ENCODE measurements at places on chromosomes 4 and X.

GRCh38 chrX:73556159-73556558 lies 6.8 kb upstream of the CHIC1 start:
- no peaks in the 10 kb centered on the region for H3K36me3 ChIP-seq
- H3K27ac ChIP-seq: no peak overlapping the region
- H3K4me3 ChIP-seq: no peak overlapping the region
- DNase-seq: no peak

- H3K27me3 ChIP-seq: peaks cover 25% of the 10 kb centered on the region
- no peaks in the 10 kb centered on the region for H3K36me3 ChIP-seq
- DNase-seq: no peak
- H3K4me1 ChIP-seq: peaks cover 12% of the 10 kb centered on the region
- H3K4me3 ChIP-seq: no peak overlapping the region
These were observed 3.3 kb downstream of the RBM47 start for GRCh38 chr4:40626183-40626990.

DNA sequence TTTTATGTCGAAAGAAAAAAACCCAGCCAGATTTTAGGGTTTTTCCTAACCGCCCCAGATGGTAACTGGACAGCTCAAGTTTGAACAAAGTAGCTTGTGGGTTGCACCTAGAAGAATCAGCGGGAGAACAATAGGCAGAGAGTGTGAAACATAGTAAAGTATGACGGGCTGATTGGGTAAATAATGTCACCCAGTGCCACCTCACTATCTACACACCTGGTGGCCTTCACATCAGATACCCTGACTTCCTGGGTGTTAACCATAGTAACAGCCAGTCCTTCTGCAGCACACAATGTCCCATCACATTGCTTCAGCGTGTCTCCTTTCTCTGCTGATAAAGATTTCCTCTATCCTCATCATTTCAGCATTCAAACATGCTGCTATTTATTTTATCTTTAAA lies 159.1 kb upstream of the HS3ST1 start:
- H3K4me3 ChIP-seq: no peak overlapping the region
- H3K27ac ChIP-seq: no peak overlapping the region
- DNase-seq: no peak
- no peaks in the 10 kb centered on the region for H3K4me1 ChIP-seq

DNA sequence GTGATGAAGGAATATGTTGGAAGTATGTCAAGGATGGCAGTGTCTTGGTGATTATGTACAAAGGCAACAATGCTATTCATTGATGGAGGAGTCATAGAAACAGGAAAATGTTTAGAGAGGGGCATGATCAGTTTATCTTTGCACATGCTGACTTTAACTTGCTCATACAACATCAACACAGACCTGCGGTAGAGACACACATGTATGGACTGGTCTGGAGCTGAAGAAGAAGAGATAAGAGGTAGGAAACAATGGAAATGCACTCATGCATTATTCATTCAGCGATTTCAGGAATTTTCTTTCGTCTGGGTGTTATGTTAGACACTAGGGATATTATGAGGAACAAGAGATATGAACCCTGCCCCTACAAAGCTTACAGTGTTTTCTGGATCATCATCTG lies 1252.3 kb upstream of the TENM3 start:
- no peak for DNase-seq
- H3K36me3 ChIP-seq: no peaks in the 10 kb centered on the region
- H3K27me3 ChIP-seq: no peaks in the 10 kb centered on the region
- H3K27ac ChIP-seq: no peak overlapping the region
- no peaks in the 10 kb centered on the region for H3K4me1 ChIP-seq

DNA sequence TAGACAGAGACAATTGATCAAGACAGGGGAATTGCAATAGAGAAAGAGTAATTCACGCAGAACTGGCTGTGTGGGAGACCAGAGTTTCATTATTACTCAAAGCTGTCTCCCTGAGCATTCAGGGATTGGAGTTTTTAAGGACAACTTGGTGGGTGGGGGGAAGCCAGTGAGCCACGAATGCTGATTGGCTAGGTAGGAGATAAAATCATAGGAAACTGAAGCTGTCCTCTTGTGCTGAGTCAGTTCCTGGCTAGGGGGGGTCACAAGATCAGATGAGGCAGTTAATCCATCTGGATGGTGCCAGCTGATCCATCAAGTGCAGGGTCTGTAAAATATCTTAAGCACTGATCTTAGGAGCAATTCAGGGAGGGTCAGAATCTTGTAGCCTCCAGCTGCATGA lies 358.6 kb downstream of the GPM6A start:
- no peaks in the 10 kb centered on the region for H3K27me3 ChIP-seq
- no peaks in the 10 kb centered on the region for H3K4me1 ChIP-seq
- H3K36me3 ChIP-seq: no peaks in the 10 kb centered on the region

GRCh38 chr4:171622729-171623128 lies 190.5 kb upstream of the GALNTL6 start:
- H3K27me3 ChIP-seq: no peaks in the 10 kb centered on the region
- H3K27ac ChIP-seq: no peak overlapping the region
- H3K4me3 ChIP-seq: no peak overlapping the region
- no peak for DNase-seq
- no peaks in the 10 kb centered on the region for H3K4me1 ChIP-seq
- H3K36me3 ChIP-seq: no peaks in the 10 kb centered on the region

GRCh38 chr4:147605499-147605898 lies 11.7 kb upstream of the TMEM184C start:
- H3K4me3 ChIP-seq: no peak overlapping the region
- H3K4me1 ChIP-seq: no peaks in the 10 kb centered on the region
- H3K36me3 ChIP-seq: no peaks in the 10 kb centered on the region

DNA sequence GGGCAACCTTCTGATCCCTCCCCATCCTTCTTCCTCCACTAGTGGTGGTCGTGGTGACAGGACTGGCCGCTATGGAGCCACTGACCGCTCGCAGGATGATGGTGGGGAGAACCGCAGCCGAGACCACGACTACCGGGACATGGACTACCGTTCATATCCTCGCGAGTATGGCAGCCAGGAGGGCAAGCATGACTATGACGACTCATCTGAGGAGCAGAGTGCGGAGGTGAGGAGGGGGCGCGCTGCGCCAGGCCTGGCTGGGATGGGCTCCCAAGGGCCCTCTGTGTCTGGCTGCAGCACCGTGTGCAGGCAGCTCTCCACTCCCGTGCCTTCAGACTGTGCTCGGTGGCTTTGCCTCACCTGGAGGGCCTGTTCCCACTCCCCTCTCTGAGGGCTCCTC lies 24.3 kb downstream of the RBM10 start:
- H3K4me3 ChIP-seq: no peak overlapping the region
- no peaks in the 10 kb centered on the region for H3K27me3 ChIP-seq
- no peak for DNase-seq
- no peak overlapping the region for H3K27ac ChIP-seq
- H3K36me3 ChIP-seq: peaks cover 35% of the 10 kb centered on the region

GRCh38 chrX:123331859-123332258 lies 147.8 kb downstream of the GRIA3 start:
- no peak overlapping the region for H3K27ac ChIP-seq
- no peaks in the 10 kb centered on the region for H3K27me3 ChIP-seq
- DNase-seq: no peak
- H3K4me3 ChIP-seq: no peak overlapping the region
- H3K36me3 ChIP-seq: no peaks in the 10 kb centered on the region
- no peaks in the 10 kb centered on the region for H3K4me1 ChIP-seq

DNA sequence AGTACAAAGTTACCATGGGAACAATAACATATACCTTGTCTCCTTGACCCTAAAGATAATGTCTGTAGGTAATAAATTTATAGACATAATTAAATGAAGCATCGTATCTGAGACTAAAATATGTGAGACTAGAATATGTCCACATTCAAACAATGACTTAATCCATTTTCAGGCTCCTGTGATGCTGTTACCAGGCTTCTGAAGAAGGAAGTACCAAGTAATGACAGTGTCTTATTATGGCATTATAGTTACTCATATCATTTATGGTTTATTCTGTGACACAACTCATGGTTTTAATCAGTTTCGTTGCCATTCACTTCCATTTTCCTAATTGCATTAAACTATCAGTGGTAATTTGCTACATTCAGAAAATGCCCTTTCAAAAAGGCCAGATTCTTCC lies 100.6 kb upstream of the GPM6B start:
- H3K27me3 ChIP-seq: no peaks in the 10 kb centered on the region
- H3K27ac ChIP-seq: no peak overlapping the region
- no peak overlapping the region for H3K4me3 ChIP-seq
- DNase-seq: no peak
- no peaks in the 10 kb centered on the region for H3K4me1 ChIP-seq

DNA sequence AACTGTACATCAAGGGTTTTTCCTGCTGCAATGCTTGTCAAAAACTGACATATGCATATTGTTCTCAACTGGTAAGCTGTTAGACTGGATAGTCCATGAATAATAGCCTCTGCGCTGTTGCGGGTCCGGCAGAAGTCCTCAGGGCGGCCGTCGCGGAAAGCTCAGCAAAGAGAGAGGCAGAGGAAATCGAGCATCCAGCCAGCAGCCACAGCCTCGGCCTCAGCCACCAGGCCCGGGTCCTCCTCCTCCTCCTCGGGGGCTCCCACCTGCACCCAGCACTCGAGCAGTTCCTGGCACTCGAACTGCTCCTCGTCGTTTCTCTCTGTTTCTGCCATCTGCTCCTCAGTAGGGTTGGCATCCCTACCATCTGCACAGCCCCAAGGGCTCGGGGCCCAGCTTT lies 53.7 kb downstream of the UPRT start:
- H3K36me3 ChIP-seq: peaks cover 30% of the 10 kb centered on the region
- H3K4me1 ChIP-seq: no peaks in the 10 kb centered on the region
- H3K27ac ChIP-seq: no peak overlapping the region

DNA sequence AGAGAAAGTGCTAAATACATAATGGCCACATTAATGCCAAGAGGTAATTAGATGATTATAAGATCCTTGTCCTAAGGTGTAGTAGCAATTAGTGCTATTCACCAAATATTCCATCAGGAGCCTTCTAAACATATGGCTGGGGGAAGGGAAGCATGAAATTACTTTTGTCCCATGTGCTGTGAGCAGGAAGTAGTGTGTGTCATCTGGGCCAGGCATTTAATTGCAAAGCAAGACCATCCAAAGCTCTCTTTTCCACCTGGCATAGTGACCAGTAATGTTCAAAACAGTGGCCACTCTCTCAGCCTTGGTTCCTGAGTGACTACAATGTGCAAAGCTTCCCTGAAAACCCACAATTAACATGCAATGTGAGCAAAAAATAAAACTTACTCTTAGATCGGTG lies 144.2 kb upstream of the FAM241A start:
- no peaks in the 10 kb centered on the region for H3K4me1 ChIP-seq
- H3K4me3 ChIP-seq: no peak overlapping the region
- H3K27me3 ChIP-seq: no peaks in the 10 kb centered on the region
- H3K27ac ChIP-seq: no peak overlapping the region
- DNase-seq: no peak
- H3K36me3 ChIP-seq: no peaks in the 10 kb centered on the region

GRCh38 chr4:143341186-143341755 lies 4.6 kb downstream of the GAB1 start:
- no peak for DNase-seq
- no peak overlapping the region for H3K27ac ChIP-seq
- H3K4me1 ChIP-seq: peaks cover 13% of the 10 kb centered on the region
- H3K27me3 ChIP-seq: peaks cover 15% of the 10 kb centered on the region

GRCh38 chr4:8768357-8768999 lies 103.2 kb downstream of the HMX1 start:
- no peaks in the 10 kb centered on the region for H3K36me3 ChIP-seq
- H3K27ac ChIP-seq: no peak overlapping the region
- no peaks in the 10 kb centered on the region for H3K27me3 ChIP-seq
- H3K4me3 ChIP-seq: no peak overlapping the region
- no peak for DNase-seq

DNA sequence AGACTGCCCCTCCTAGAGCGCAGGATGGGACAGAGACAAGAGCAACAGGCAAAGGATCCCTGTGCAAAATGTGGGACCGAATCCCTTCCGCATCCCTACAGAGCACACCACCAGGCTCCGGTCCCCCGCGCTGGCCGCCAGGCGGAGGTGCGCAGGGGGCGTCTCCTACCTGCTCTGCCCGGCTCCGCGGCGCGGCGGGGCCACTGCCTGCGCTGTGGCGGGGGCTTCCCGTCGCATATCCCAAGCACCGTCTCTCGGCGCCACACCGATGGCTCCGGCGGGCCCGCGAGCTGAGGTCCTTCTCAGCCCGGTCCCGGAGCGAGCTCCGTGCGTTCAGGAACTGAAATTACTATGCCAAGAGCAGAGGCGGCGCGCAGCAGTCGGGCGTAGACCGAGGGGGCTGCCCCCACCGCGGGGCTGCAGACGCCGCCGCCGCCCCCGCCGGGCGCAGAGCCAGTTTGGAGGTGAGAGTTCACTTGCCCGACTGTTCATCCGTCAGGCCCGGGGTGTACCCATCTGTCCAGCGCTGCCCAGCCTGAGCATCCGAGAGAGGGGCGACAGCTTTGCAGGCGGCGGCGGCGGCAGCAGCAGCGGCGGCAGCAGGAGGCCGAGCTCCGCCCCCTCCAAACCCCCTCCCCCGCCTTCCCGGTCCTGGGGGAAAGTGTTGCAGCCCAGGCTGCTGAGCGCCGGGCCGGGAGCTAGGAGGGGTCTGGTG lies at the start of gene GPRIN3:
GPRIN3 (minus strand) TSS at position 355 of the 715 bp plus-strand sequence. CDS start 57,690 bp downstream, outside the sequence.
- no peaks in the 10 kb centered on the region for H3K36me3 ChIP-seq
- DNase-seq: peak; percentile 60
- H3K27ac ChIP-seq: peak within 1 kb of the TSS; percentile 94
- peaks cover 66% of the 10 kb centered on the region for H3K4me1 ChIP-seq
- H3K4me3 ChIP-seq: peak within 1 kb of the TSS; percentile 99
- H3K27me3 ChIP-seq: no peaks in the 10 kb centered on the region

DNA sequence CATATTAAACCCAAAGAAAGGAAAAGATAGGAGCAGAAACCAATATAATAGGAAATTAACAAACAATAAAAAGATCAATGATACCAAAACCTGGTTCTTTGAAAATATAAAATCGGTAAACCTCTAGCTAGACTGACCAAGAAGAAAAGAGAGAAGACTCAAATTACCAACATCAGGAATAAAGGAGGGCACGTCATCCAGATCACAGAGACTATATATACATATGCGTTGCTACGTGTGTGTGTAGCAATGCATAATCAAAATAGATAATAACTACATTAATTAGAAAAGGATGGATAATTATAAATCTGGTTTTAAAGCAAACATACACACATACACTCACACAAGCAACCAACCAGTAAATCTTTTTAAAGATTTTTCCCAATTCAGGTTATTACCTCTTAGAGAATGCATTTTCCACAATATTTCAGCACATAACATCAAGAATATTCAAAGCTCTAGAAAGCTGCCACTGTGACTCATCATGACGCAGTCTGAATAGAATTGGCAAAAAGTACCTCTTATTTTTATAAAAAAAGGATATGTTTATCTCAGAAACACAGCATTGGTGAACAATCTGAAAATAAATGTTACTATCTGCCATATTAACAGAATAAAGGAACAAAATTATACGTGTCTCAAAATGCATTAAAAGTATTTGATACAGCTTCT lies 41.4 kb upstream of the USP9X start:
- DNase-seq: no peak
- H3K27me3 ChIP-seq: no peaks in the 10 kb centered on the region
- no peak overlapping the region for H3K4me3 ChIP-seq

Measured in CD4-positive, CD25-positive, alpha-beta regulatory T cell (primary cell).